NCI-H1105 (cell line): ENCODE measurements at places on chromosomes 12 and 14.

GRCh38 chr14:53542732-53543131 is 389.6 kb upstream of the DDHD1 start:
- DNase-seq = peak; percentile 79

DNA sequence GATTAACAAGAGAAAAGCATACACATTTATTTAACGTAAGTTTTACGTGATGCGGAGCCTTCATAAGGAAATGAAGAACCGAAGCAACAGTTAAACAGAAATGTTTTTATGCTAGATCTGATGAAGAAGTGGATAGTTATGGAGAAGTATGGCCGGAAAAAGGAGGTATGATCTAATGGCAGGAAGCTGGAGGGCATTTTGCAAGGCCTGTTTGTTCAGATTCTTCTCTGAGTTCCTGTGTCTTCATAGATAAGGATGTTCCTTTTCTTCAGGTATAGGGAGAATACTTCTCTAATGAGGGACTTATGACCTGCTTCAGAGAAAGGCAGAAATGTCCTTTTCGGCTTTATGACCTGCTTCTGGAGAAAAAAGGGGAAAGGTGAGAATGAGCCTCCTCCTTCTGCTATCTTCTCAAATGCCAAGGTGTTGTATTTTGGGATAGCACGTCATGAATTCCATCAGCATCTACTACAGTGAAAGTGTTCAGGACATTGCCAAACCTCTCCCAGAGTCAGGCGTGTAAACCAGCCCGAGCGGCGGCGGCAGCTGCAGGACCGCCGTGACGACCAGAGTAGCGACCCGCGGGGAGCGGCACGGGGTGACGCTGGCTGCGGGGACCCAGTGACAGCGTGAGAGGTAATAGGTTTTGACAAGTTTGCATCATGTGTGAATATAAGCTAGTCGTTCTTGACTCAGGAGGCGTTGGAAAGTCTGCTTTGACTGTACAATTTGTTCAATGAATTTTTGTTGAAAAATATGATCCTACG is 33.7 kb upstream of the SGPP1 start:
- DNase-seq = no peak

DNA sequence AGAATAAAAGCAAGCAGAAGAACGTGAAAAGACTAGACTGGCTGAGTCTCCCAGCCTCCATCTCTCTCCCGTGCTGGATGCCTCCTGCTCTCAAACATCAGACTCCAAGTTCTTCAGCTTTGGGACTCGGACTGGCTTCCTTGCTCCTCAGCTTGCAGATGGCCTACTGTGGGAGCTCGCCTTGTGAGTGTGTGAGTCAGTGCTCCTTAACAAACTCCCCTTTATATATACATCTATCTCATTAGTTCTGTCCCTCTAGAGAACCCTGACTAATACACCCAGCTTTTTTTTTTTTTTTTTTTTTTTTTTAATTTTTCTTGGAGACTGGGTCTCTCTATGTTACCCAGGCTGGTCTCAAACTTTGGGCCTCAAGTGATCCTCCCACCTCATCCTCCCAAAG is 46.9 kb downstream of the ACTN1 start:
- no peak for DNase-seq

DNA sequence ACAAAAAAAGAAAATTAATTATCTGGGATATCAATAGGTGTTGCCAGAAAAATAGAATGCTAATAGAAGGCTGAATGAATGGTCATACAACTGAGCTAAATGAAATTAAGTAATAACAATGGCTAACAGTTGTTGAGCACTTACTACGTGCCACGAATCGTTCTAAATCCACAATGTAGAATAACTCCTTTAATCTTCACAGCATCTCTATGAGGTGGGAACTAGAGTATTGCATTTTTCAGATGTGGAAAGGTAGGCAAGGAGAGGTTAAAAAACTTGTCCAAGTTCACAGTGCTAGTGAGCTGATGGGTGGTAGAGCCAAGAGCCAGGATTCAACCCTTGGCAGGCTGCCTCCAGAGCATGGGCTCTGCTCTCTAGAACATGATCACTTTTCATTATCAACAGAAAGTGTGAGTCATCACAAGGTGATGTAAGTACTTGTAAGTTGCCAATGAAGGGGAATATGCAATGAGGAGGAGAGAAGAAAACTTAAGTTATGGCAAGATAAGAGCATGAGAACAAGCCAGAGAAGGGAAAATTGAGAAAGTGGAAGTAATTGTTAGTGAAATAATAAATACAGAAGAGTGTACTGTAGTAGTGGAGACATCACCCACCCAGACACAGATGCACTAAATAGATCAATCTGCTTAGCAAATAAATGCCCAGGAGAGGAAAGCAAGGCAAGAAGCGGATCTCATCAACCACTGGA is 122.1 kb downstream of the PRKD1 start:
- no peak for DNase-seq

- DNase-seq = no peak
These were observed 175.3 kb downstream of the PELI2 start for GRCh38 chr14:56293506-56293905.

DNA sequence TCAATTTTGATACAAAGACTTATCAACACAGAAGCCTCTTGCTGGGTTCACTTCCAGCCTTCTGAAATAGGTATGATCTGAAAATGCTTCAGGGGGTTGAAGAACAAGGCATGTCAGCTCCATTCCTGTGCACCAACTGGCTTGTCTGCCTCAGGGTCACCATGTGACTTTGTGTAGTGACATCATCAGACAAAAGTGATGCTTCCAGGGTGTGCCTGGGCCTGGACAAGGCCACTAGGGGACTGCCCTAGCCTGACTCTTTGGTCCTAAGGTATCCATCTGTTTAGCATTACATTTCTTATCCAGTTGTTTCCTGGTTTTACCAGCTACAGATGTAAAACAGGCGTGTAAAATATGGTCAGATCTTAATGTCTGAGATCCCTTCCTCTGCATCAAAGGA is 155.6 kb downstream of the CAND1 start:
- no peak for DNase-seq

- DNase-seq = no peak
These were observed 38.7 kb upstream of the SYCP3 start for GRCh38 chr12:101777978-101778377.

GRCh38 chr12:70744178-70744577 is 106.9 kb upstream of the PTPRB start:
- no peak for DNase-seq

- peak; percentile 57 for DNase-seq
These were observed 1187.3 kb upstream of the SEL1L start for GRCh38 chr14:82720946-82721345.

GRCh38 chr12:94805749-94806529 is 155.6 kb upstream of the TMCC3 start:
- DNase-seq = no peak

DNA sequence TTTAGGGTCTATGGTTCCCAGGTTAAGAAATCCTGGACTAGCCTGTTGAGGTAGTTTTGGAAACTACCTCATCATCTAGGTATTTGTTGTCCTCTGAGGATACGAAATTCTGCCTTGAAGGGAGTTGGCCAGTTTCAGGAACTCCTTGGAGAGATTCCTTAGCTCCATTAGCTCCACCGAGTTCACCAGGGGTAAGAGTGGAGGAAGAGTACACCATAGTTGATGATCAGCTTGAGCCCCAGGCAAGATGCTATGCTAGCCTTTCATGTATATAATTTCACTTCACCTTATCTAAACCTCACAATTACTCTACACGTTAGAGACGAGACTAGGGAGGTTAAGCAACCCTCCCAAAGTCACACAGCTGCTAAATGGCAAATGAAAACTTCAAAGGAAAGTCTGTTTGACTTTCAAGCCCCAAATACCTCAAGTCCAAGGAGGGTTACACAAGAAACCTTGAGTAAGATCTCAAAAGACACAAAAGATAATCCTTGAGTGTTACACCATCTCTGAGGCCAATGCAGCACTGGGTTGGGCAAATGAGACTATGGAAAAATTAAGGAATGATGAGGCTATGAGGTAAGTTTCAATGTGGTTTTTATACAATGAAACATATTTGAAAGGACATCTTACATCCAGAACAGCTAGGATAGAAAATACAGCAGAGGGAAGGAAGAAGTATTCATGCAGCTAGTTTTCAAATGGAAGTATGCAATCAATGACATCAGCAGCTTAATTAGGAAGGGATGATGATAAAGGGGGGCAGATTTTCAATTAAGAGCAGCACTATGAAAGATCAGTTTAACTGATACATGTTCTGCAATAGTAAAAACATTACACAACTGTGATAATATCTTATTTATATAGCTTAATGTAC is 97.2 kb upstream of the KRAS start:
- DNase-seq = no peak

- no peak for DNase-seq
These were observed 541.1 kb downstream of the MED13L start for GRCh38 chr12:115736360-115736759.

DNA sequence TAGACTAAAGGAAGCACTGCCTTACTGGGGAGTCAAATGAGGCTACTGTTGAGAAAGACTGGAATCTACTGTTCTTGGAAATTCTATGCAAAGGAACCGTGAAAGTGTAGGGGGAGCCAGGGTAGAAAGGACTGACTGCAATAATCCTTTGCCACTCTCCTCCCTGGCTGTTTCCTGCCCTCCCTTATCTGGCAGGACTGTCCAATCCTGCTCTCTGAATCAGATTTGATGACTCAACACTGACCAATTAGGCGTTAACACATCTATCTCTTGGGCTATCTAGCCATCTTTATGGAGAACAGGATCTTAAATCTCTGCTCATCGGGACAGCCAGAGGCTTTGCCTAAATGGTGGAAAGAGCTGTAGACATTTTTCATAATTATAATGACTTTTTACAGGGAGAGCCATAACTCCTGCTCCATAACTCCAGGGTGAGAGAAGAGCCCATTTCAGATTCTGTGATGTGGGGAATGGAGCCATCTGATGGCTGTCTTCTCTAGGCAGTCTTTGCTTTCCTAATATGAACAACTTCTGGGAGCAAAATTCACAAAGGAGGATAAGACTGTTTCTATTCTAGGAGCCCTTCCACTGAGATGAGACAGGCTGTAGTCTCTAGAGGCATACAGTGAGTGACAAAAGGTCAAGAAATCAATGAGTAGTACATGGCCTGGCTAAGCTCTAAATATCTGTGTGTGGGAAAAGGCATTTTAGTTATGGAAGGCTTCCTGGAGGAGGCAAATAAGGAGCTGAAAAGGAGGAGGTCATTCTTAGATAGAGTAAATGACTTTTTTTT is 68.9 kb upstream of the CISTR start:
- no peak for DNase-seq

- no peak for DNase-seq
These were observed 687 bp downstream of the IFFO1 start for GRCh38 chr12:6555018-6555691.

- no peak for DNase-seq
These were observed 21.1 kb upstream of the VWF start for GRCh38 chr12:6145564-6145963.

- no peak for DNase-seq
These were observed 461.2 kb downstream of the TMEM121 start for GRCh38 chr14:105987563-105987962.

- peak; percentile 33 for DNase-seq
These were observed 633 bp downstream of the STX2 start for GRCh38 chr12:130838284-130838950.

GRCh38 chr12:1917172-1918070 is 1.0 kb downstream of the CACNA2D4 start:
- DNase-seq = no peak

GRCh38 chr12:4323396-4323795 is 2.4 kb downstream of the TIGAR start:
- no peak for DNase-seq

DNA sequence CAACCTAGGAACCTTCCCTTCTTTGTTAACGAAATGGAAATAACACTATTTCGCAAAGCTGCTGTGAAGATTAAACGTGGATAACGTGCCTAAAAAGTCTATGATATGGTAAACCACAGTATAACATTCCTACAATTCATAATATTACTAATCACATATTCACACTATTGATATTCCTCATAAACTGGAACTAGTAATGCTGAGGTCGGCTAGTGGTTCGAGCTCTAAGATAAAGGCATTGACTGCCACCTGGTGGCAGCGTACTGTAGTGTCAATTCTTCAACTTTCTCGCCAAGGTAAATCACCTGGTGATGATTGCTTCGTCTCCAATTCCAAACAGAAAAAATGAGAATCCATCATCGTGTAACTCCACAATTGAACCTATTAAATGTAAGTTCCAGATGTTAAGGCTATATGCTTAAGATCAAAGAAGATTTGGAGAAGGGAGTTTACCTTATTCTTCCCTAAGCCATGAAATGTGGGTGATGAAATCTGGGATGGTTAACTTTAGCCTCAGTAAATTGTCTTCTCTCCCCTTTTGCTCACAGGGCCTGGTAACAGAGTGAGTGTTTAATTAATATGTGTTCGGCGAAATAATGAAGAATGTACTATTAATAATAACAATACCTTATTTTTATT is 197.5 kb upstream of the TMEM132C start:
- DNase-seq = peak; percentile 36

- DNase-seq = no peak
These were observed 8.5 kb downstream of the ZFP36L1 start for GRCh38 chr14:68784226-68784910.

GRCh38 chr12:23831739-23832138 is 117.7 kb downstream of the SOX5 start:
- no peak for DNase-seq

GRCh38 chr12:46253544-46254162 is 15.2 kb downstream of the SLC38A1 start:
- no peak for DNase-seq
